ENCODE measurements at places on chromosomes 3 and 15.

DNA sequence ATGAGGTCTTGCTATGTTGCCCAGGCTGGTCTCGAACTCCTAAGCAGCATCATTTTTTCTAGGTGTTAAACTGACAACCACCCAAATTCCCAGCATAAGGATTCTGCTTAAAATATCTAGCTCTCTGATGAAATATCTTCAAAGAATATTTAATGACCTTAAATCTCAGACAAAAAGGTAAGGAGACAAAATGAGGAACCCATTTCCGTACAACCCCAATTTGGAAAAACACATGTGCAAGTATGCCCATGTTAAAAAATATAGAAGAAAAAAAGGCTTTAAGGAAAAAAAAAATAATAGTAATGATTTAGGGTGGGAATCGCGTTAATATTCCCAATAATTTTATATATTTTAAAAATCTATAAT is 1.4 kb upstream of the SACM1L start:
- no peak for DNase-seq

DNA sequence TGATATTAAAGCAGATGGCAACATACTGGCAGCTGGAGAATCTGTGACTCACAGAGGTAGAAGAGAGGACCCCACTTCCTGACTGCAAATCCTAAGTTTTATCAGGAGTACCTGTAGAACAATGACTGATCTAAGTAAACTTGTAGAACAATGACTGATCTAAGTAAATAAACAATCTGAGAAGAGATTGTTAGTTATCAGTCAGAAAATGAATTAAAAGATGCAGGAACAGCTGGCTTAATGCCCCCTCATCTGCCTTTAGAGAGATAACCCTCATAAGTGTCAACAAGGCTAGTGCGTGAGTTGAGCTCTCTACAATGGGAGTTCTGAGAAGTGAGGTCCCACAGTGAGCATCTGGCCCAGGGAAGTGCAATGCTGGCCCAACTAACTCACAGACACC is 14.6 kb downstream of the ACAD11 start:
- DNase-seq, result no peak

DNA sequence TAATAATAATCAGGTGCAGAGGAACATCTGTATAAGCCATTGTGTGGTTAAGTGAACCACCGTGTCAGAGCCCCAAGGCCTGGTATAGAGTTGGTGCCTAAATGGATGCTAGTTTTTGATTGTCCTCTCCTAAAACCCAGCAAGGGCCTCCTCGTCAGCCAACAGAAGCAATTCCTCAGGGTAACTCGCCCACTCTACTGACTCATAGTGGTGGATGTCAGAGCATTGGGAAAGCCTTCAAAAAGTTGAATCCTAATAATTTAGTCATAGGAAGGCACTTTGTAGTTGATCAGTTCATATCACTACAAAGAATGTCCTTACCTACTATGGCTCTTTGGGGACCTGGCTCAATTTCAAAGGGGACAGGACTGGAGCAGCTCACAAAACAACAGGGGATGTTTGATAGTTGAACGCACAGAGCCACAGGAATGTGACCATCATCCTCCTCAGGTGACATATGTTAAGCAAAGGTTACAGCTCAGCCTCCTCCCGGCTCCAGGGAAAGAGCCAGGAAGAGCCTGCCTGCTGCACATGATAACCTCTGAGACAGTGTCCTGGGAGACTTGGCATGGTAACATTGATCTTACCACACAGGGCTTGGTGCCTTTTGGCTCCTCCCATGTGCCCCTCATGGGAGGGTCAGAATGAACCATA is 338.7 kb downstream of the CLSTN2 start:
- DNase-seq, result no peak

DNA sequence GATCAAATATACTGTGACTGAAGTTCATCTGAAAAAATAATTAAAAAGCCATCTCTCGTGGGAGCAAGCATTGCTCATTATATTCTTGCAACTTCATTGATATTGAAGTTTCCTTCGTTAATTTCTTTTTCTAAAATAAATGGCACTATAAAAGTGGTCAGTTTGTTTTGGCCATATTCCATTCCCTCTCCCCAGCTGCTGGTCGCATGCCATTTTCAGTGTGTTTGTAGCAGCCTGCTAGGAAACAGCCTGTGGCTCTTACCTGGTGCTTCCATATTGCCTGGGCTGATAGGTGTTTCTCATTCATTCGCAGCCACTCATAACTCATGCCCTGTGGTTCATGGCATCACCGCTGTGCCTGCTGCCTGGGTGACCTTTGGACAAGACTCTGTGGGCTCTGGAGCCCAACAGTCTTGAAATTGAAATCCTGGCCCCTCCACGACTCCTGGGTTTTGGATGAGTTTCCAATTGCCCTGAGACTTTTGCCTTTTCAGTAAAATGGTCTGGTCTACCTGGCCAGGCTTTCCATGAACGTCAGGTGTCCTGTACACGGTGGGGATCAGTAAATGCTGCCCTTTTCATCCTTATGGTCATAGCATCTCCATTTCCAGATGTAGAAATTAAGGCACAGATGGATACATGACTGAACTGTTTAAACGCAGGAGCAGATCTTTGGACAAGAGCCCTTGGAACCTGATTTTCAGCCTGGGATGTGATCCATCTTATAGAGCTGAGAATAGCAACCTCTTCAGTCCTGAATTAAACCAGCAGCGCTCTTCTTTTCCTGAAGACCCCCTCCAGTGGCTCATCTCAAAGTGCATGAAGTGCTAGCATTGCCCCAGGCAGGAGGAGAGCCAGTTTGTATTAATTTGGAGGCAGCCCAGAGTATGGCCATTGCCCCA is 69.4 kb downstream of the SLCO3A1 start:
- DNase-seq, result no peak

GRCh38 chr3:114128231-114128630 is 50.6 kb downstream of the DRD3 start:
- no peak for DNase-seq

DNA sequence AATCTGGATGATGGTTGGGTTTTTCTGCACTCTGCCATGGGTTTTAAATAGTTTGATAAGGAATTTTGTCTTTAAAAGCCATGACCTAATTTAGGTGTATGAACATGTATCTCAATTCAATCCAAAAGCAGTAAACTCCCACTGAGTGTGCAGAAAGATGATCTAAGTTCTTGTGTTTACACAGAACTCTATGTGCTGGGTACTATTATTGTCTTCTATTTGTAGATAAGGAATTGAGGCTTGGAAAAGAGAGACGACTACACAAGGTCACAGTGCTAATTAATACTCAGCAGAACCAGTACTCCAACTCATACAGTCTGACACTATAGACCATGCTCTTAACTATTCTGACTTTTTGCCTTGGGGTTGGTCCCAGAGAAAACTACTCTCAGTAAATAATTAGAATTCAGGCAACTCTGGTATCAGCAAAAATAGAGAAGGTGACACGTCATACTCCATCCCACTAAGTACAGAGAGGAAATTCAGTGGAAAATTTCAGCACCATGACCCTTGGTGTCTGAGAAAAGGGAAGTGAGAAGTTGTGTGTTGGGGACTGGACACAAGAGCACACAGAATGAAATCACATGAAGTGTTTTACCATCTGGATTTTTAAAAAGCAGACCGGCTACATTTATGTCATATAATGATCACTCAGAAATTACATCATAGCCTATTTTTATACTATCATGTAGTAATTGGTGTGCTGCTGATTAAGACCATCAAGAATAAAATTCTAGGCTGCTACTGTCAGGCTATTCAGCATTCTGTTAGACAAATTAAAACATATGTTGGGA is 18.3 kb upstream of the MYH15 start:
- no peak for DNase-seq

- no peak for DNase-seq
Measured at GRCh38 chr3:183981990-183982644, 35.6 kb downstream of the ABCC5 start.

GRCh38 chr3:25781758-25782594 is 1.3 kb downstream of the NGLY1 start:
- DNase-seq, result no peak

- DNase-seq, result peak; percentile 50
Measured at GRCh38 chr3:32817558-32818228, at the start of gene TRIM71. Gene TRIM71 (plus strand): TSS chr3:32817997. CDS start chr3:32818081, 84 bp downstream.

- DNase-seq, result no peak
Measured at GRCh38 chr3:111229301-111229700, 157.7 kb downstream of the NECTIN3 start.

DNA sequence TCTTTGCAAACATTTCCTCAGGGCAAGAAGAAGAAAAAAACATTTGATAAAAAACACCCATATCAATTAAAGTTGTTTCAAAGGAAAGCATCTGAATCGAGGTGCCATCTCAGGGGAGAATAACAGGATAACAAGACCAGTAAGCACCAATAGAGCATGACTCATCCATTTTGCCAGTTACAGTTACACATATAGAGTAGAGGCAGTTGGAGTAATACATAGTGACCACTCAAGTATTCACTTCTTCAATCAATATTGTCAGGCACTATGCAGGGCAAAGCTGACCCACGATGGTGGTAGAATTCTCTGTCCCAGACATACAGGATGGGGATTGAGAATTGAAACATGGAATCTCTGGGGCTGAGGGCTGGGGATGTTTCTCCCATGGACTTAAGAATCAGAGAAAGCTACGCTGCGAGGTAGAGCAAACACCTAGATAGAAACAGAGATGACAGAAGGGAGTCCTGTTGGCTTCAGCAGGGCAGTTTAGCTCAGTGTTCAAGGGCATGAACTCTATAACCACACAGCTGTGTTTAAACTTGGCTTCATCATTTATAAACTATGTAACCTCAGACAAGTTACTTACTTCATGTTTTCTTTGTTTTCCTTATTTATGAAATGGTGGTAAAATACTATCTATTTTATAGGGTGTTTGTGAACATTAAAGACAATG is 186.4 kb upstream of the NANOGP8 start:
- no peak for DNase-seq

GRCh38 chr15:48001393-48002039 is 119.3 kb upstream of the SLC24A5 start:
- no peak for DNase-seq

DNA sequence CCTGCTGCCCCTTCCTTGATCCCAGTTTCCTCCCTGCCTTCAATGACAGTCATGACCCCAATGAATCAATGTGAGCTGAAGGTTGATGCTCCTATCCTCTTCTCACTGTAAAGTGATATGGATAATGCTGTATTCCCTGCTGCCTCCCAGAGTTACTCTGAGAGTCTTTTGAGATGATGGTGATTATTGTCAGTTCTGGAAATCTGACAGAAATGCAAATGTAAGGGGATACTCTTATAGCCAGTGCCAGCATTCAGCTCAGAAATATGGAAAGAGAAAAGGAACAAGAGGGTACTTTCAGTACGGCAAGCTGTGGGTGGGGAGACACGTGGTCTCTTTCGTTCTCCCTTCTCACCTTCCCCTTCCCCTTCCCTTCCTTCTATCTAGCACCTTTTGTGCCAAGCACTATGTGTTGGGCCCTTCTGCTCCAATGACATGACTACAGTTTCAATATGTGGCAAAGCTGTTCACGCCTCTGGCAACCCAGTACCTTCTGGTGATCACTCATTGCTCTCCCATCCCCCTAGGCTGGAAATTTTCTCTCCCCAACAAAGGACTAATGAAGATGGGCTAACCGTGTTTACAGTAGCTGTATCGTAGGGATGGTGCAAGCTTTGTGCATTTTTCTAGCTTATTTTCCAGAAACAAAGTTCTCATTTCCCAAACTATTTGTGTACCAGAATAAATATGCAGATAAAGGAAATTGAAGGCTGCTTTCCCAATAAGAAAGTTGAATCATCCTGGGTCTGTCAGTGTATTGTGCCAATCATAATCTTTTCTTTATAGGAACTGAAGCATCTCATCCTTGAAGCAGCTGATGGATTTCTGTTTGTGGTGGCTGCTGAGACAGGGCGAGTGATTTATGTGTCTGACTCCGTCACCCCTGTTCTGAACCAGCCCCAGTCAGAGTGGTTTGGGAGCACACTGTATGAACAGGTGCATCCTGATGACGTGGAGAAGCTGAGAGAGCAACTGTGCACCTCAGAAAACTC is 70.3 kb downstream of the ARNT2 start:
- no peak for DNase-seq

GRCh38 chr3:89613241-89613640 is 505.8 kb downstream of the EPHA3 start:
- no peak for DNase-seq

DNA sequence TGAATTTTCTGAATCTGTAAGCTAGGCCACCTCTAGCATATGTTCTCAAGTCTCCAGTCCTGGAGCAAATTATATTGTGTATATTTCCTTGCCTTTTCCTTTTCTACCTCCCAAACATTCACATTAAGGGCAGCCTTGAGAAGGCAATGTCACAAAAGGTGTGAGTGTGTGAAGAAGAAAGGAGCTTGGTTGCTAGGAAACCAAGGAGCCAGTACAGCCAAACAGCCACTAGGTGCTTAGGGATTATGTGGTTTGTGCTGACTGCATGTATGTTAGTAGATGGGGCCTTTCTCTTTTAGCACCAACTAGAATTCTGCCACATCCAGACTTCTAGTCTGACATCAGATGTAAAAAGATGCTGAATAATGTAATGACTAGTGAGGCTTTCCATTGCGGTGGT is 118.8 kb upstream of the DAZL start:
- DNase-seq, result no peak

DNA sequence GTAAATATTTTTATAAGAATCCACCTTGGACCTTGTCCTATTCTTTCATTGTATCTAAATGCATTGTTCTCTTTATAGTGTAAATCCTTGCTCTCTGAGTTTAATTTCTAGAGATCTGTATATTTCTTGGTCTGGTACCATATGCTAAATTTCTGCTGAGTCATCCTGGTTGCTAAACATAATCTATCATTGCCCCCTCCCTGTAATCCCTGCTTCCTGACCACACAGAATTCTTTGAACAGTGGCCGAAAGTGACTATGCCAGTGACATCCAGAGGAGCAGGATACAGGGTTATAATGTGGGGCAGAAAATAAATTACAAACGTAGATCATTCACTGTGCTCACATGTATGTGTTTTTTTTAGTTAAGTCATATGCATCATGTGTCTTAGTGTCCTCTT is 143.1 kb downstream of the DIPK2A start:
- no peak for DNase-seq
